ENCODE measurements at places on chromosomes 13 and 19.

DNA sequence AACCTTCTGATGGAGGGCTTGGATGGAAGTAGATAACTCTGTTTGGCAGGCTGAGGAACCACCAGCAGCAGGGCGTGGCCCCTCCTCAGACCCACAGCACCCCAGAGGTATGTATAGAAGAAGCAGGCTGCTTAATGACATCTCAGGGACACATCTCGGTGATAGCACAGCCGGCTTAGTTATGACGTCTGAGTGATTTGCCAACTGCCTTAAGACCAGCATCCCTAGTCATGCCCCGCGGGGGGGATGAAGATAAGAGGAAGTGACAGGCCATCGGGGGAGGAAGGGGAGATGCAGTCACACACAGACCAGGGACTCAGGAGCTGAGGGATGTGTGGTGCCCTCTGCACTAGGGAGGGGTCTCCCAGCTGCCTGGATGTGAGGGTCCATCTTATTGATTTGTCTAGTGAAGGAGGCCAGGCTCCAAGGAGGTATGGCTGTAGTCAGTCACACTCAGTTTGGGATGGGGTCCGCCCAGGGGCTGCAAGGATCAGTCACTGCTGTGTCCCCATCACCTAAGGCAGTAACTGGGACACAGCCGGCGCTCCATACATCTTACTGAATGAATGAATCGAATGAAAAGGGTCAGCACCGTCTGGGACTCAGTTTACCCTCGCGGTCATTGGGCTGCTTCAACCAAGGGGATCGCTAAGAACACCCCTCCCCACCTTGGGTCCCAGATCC is 19.2 kb upstream of the ERCC1 start:
- DNase-seq, result peak; percentile 37

- DNase-seq, result no peak
These were observed 23.4 kb downstream of the IPO5 start for GRCh38 chr13:97976610-97977521.

GRCh38 chr13:83117046-83117445 is 765.2 kb downstream of the SLITRK1 start:
- no peak for DNase-seq

DNA sequence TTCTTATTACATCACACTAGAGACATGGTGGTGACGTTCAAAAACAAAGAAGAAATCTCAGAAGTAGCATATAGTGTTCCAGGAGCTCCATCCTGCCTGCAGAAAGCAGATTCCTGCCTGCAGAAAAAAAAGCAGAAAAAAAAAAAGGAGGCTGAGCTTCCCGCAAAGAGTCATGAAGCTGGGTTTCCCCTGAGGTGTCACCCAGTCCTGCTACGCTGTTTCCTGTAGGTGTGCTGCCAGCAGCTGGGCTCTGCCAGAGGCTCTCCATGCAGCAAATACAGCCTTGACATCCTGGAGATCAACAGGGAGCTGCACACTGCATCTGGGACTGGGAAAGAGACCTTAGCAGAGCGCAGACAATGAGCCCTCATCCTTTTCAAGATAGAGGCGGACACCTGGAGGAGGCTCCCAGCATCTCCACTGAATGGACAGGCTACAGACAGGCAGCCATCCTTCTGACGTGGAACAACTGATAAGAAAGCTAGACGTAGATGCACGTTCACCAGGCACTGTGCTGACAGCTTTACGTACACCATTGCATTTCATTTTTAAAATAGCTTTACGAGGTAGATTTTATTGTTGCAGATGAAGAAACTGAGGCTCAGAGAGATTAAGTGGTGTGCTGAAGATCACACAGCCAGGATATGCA is 350.9 kb downstream of the FOXO1 start:
- no peak for DNase-seq

DNA sequence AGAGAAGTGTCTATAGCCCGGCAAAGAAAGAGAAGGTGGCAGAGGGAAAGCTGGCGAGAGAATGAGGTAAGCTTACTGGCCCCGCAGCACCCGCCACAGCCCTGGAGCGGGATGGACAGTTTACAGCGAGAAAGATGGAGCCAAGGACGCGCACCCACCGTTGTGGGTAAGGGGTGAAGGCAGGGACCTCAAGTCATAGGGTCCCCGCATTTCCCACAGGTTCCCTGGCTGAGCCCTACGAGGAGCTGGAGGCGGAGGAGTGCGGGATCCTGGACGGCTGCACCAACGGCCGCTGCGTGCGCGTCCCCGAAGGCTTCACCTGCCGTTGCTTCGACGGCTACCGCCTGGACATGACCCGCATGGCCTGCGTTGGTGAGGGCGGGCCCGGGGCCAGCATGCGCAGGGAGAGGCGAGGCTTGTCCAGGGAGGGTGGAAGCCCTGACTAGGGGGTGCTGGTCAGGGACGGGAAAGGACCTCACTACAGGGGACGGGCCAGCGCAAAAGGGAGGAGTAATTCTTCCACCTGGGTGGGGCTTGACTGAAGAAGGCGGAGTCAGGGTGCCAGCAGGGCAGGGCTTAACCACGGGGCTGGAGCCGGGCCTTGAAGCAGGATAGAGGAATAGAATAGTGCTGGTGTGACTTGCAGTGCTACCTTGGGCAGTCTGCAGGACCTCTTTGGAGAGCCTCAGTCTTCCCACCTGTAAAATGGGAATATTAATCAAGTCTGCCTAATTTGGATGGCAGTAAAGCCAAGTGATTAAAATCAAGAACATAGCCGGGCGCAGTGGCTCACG is 26.5 kb downstream of the LTBP4 start:
- DNase-seq, result no peak

DNA sequence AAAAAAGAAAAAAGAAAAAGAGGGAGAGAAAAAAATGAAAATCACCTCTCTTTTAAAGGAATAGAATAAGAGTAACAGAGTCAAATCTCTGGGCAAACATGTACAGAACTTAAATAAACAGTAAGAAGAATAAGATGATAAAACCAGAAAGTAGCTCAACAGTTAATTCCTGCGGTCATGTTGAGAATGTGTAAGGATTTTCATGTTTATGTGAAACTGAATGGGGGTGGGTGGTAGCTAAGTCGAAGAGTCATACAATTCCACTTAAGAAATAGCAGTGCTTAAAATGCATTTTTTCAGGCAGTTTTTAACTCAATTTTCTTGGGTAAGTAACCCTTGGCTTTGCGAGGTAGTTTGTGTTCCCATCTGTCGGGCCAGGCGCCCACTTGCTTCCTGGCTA is 60.9 kb downstream of the PEX11G start:
- no peak for DNase-seq

- no peak for DNase-seq
These were observed 31.7 kb downstream of the BRD4 start for GRCh38 chr19:15300533-15301197.

GRCh38 chr13:42728507-42729180 is 52.7 kb upstream of the FAM216B start:
- no peak for DNase-seq

GRCh38 chr19:33343859-33344572 is 29.5 kb upstream of the CEBPG start:
- no peak for DNase-seq

- no peak for DNase-seq
These were observed 11.6 kb downstream of the PNPLA6 start for GRCh38 chr19:7547159-7547558.

GRCh38 chr19:31770223-31770622 is 421.0 kb upstream of the TSHZ3 start:
- no peak for DNase-seq

- DNase-seq, result no peak
These were observed 50.7 kb downstream of the ZNF723 start for GRCh38 chr19:22882797-22883196.

DNA sequence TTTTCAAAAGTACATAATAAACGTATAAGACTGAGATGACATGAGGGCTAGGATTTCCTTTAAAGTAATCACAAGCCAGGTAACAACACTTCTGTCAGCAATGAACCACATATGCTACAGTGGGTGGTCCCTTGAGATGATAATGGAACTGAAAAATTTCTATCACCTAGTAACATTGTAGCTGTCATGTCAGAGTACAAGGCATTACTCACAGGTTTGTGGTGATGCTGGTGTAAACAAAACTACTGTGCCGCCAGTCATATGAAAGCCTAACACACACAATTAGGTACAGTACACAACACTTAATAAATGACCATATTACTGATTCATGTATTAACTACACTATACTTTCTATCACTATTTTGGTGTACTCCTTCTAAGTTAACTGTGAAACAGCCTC is 36.8 kb downstream of the MIPEP start:
- no peak for DNase-seq

GRCh38 chr13:26133851-26134250 is 82.0 kb upstream of the SHISA2 start:
- no peak for DNase-seq

GRCh38 chr19:3725640-3726310 is 17.6 kb downstream of the TJP3 start:
- no peak for DNase-seq

DNA sequence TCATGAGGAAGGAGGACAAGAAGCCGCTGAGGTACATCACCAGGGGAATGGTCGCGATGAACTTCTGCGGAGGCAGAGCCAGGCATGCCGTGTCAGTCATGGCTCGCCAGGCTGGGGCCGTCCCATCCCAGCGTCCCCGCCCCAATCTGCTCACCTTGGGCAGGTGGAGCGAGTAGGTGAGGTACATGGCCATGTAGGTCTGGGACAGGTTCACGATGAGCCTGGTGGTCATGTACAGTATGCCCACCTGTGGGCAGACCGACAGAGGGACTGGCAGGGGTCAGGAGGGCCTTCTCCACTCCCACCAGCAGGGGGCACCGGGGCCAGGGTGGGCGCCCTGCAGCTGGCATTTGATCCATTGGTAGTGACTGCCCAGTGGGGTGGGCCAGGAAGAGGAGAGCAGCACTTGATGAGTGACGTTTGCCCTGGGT is 8.3 kb downstream of the TEKTIP1 start:
- no peak for DNase-seq

Data from stimulated activated CD8-positive, alpha-beta memory T cell treated with anti-CD3 and anti-CD28 coated beads, Interleukin-7, amount 100 ng/mL, for 48 hours (primary cell).